Activated T-cell treated with anti-CD3 and anti-CD28 coated beads, Interleukin-2, amount 50 U/mL, for 48 hours (primary cell): ENCODE measurements at places on chromosomes 12 and 14.

- DNase-seq, result no peak
These were observed 78.1 kb upstream of the NOS1 start for GRCh38 chr12:117439531-117440001.

- no peak for DNase-seq
These were observed 288.7 kb upstream of the FLRT2 start for GRCh38 chr14:85241022-85241855.

DNA sequence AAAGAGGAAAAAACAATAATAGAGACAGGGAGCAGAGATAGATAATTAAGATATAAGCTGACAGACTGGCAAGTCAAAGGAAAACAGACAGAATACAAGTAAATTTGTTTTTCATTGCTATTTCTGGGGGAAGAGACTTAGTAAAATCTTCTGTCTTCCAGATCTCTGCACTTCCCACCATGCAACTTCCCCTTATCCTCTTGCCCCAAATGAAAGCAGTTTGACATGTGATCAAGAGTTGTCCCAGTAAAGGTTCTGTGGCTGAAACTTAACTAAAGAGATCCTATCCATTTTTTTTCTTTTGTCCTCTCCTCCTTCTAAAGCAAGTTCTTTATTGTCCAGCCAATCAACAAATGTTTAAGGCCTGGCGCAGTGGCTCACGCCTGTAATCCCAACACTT, 1.5 kb upstream of the MLF2 start:
- no peak for DNase-seq

DNA sequence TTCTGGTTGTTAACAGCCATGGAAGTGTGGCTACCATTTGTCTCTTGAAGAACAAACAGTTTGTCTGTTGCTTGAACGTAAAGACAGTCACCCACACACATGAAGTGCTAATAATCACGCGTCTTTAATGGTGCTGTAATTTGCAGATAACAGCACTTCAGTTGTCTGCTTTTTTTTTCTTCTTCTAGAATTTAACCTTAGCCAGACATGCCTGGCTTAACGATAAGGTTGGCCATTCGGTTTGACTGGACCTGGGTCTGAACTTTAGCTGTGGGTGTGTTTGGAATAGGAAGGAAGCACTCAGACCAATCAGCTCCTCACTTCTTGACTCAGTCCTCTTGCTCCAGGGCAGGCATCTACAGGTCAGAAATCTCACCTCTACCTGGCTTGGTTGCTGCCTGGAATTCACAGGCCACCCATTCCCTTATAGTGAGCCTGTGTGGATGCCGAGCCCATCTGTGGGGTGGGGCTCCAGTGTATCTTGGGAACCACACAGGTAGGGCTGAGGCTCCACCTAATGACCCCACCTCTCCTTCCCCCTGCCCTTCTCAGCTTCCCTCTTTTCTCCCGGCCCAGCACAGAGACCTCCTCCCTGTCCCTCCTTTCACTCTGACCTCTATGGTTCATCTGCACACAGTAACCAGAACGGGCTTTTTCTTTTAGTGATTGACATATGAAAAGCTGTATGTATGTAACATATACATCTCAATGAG, 246.4 kb upstream of the PWP1 start:
- DNase-seq, result no peak

- DNase-seq, result peak; percentile 57
These were observed 100.7 kb downstream of the APAF1 start for GRCh38 chr12:98745578-98746391.

- DNase-seq, result no peak
These were observed 235.2 kb upstream of the SRRM4 start for GRCh38 chr12:118746176-118746575.

DNA sequence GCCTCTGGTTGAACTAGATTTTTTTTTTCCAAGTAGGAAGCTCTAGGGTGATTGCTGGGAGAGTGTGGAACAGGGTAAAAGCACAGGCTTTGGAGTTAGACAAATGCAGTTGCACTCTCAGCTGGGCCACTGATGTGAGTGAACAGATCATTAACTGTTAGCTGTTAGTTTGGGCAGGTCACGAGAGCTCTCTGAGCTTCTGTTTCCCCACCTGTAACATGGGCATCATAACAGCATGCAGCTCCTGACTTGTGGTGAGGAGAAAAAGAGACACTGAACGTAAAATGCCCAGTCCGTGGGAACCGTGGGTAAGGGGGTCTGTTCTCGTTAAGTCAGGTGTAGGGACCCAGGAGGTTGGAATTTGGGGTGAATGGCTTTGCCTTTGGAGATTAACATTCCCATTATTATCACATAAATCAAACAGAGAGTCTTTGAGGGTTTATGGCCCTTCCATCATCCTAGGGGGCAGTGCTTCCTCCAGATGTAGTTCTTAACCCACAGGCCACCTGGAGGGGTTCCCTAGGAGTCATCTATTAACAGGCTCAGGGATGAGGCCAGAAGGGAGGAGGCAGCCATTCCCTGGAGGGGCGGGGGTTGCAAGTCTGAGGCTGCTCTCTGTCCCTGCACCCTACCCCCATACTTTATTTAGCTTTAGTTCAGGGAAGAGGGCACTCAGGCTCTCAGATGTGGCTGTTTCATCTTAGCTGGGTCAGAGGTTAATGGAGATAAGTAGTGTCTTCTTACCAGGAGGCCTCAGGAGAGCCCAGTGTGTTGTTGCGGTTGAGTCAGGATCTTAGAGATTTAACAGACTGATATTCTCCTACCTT, 135.2 kb downstream of the DACT1 start:
- no peak for DNase-seq

DNA sequence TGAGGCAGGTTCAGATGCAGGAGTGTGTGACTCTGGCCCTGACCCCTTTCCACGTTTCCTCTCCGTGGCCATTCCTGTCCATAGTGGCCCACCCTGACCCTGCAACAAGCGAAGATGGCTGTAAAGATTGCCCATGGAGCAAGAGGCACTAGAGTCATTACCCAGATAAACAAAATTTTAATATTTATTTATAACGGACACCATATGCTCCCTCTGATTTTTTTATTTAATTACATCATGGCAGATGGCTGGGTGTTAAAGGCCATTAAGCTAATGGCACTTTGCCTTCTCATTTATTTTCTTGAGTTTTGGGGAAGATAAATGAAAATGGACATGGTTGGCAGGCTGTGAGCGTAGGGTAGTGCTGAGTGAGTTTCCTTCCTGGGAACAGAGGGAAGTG, 58.7 kb downstream of the WSCD2 start:
- no peak for DNase-seq

DNA sequence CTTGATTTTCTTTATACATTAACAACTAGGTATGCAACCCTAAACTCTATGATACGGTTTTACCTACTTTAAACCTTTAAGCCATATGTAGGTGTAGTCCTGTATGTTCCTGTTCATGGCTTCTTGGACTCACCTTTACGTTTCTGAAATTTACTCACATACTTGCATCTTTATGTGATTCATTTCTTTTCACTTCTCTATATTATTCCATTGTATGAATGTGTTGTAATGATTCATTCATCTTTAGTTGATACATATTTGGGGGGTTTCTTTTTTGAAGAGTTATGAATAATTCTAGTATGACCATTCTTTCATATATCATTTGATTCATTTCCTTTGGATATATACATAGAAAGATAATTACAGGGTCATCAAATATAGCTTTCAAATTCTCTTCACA, 2.4 kb upstream of the TAS2R50 start:
- DNase-seq, result no peak

- peak; percentile 60 for DNase-seq
These were observed 795 bp downstream of the SMAGP start for GRCh38 chr12:51269174-51270066.

- no peak for DNase-seq
These were observed 27.9 kb downstream of the BAZ2A start for GRCh38 chr12:56602239-56602638.

DNA sequence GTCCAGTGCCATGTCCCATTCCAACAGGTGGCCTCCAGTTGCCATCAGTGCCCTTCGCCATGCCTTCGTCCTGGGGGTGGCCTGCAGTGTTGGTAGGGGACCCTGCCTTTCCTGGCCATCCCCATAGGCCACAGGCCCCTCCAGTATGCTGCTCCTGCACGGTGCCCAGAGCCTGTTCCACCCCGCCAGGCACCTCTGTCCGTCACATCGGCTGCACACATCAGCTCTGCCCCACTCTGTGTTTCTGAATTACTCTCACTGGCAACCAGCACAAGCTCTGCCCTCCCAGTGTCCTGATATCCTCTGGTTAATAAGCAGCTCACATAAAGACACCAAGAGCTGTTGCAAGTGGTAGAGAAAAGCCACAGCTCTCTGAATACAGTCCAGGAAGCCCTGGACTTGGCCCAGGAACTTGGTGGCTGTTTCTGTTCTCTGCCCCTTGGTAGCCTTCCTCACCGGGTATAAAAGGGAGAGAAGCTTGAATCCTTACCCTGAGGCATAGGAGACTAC, 31.3 kb upstream of the ATP2A2 start:
- peak; percentile 8 for DNase-seq

DNA sequence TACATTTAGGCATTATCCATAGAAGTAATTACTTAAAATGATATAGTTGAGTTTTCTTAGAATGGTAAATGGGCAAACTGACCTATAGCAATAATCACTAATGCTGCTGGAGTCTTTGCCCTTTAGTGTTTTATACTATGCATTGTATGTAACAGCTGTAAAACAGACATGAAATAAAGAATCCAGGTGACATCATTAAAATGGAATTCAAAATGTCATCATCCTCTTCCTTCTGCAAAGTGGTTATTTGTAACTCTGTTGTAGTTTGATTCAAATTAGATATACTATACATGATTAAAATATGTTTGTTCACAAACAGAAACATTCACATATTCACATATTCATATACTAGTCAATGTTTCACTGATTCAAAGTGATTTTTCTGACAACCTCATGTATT, 598.8 kb downstream of the SLC16A7 start:
- no peak for DNase-seq

DNA sequence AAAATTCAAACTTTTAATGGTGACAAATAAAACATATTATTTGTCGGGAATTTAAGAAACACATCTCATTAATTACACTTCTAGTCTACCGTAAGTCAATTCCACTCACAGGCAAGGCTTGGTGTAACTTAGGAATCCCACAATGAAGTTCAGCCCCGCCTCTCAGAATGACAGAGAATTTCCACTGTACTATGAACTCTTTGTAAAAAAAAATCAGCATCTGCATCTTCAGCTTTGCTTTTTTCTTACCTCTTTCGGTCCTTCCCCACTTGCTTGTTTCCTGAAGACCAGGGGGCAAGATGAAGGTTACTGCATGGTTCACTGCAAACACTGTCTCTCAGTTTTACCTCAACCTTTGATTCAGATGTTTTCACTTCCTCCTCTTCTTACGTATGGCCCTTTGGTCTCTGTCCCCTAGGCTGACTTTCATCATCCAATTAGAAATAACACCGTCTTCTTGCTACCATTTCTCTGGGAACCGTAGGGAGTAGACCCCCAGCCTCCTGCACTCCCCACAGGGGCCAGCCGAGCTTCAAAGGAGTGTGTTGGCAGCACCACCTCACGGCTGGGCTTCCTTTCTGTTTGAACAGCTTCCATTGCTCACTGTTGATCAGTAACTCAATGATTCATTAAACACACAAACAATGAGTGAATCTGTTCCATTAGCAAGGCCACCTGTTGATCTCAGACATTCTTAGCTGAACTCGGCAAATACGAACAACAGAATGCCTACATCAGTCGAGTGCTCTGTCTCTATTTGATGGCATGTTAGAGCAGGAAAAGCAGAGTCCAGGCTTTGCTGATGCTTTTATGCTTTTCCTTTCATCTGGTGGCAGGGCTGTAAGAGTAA, 343.0 kb downstream of the BMP4 start:
- DNase-seq, result no peak

- DNase-seq, result peak; percentile 45
These were observed 598 bp downstream of the UBE2N start for GRCh38 chr12:93441081-93441616.

- DNase-seq, result no peak
These were observed 141.4 kb downstream of the MYRFL start for GRCh38 chr12:69966409-69966808.

DNA sequence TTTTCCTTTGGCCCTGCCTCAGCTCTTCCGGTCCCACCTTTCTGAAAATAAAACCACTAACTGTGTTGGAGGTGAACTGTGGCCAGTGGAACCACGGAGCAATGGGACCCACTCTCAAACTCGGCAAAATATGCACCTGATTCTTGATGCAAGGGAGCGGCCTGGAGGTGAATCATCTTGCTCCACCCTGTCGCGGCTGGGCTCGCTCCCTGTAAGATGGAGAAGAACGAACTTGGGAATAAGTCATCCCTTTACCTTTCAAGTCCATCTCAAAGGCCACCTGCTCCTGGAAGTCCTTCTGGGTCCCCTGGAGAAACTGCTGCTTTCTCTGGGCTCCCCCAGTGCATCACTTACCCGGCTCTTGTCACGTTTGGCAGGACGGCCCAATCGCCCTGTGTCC, 309.9 kb downstream of the BCL11B start:
- DNase-seq, result no peak

DNA sequence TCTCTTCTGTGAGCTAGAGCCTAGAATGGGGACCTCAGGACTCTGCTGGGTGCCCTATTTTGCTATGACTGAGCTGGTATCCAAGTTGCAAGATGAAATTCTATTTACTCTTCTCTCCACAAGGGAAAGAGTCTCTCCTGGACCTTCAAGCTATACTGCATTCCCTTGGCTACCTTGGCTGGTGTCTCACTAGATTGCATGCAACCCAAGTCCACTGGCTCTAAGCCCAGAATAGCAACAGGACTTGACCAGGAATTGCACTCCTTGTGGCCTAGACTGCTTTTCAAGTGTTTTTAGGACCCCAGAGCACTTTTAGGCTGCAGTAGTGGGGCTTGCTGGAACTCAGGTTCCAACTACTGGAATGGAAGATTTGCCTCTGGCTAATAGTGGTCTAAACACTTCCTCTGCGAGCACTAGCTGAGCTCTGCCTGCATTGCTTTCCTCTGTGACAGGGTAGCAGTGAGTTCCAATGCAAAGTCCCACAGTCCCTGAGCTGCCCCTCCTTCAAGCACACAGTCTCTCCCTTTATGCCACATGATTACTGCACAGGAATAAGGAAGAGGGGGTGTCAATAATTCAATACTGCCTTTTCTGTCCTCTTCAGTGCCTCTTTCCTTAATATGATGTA, 1009.1 kb upstream of the FLRT2 start:
- DNase-seq, result no peak

DNA sequence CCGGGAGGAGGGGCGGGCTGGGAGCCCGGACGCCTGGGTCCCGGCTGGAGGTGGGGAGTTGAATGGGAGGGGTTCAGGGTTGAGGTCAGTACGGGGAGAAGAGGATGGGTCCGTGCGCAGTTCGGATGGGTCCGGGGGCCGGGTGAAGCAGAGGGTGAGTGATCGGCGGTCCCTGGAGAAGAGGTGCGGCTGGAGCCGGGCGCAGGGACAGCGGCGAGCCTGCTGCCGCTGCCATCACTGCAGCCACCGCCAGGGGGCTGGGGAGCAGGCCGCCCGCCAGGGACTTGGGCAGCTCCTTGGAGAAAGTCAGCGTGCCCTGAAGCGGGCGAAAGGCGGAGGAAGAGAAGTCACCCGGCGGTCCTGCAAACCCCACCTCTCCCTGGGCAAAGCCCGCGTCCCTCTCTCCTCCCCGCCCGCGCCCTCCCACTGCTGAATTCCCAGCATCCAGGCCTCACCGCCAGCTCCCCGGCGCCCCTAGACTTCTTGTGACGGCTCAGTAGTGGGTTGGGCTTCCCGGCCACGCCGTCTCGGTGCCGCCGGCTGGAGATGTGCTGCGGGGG, 6.0 kb upstream of the GPR84 start:
- DNase-seq, result peak; percentile 59
